ENCODE measurements at places on chromosomes 7 and 10. TPM values are rescaled to one million over a fixed set of nuclear protein-coding genes. Genes with fewer than 3 reads are reported as not detected.

APBB1IP gene
- total RNA-seq = 30.9 TPM

TPST1 gene
- total RNA-seq = 3.8 TPM

NSUN5 gene
- 57.0 TPM for total RNA-seq

PNLIP gene
- total RNA-seq = not detected

C10orf67 gene
- 2.0 TPM for total RNA-seq

DNA sequence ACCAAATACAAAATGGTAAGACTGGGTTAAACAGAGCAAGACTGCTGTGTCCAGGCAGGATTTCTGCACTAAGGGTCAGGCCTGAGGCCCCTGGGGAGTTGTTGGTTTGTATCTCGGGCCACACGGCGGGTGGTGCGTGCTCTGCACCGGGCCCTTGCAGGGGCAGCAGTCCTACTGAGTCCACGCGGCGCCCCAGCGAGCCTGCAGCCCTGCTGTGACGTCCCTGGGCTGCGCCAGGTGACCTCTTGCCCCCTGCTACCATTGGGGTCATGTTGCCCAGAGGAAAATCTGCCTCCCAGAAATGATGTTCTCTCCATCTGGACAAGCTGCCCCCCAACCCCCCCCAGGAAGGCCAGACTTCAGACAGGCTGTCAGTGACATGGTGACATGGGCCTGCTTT is 281.5 kb downstream of the CELF2 start:
- DNase-seq = no peak

DNA sequence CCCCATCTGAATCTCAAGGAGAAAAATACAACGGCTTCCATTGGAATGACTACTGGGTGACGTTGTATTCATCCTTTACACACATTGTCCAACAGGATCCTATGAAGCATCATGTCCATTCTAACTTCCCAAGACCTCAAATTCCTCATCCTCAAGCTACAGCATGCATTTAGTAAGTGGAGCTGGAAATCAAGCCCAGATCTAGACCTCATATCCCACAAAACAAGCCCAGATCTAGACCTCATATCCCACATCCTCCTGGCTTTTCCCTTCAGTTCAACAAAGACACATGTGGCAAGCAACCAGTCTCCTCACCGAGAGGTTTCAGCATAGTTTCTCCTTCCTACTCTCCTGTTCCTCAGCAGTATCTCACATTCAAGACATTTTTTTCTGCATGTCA is 12.2 kb downstream of the IGF2BP3 start:
- no peak for DNase-seq

- no peak for DNase-seq
These were observed 8.0 kb downstream of the CALY start for GRCh38 chr10:133328358-133329343.

C10orf120 gene
- total RNA-seq = not detected

DNA sequence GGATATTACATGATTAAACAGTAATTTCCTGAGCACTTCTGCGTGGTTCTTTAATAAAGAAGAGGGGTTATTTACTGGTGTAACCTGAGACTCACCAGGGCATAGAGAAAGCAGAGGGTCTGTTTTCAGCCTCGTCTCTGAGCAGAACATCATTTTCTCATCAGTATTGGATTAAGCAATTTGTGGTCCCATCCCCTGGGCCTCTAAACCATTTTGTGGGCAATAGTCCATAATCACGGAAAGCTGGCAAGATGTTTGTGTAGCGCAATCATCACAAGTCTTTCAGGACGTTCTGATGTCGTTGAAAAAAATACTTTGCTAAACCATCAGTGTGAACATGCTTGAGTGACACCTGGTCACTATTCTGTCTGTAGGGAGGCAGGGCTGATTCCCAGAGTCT is 37.1 kb upstream of the SEC61G start:
- DNase-seq = no peak

Measured in activated naive CD4-positive, alpha-beta T cell treated with anti-CD3 and anti-CD28 coated beads for 36 hours (primary cell).